ENCODE measurements at places on chromosomes 2 and 18. TPM values are rescaled to one million over a fixed set of nuclear protein-coding genes. Genes with fewer than 3 reads are reported as not detected.

The NMUR1 gene
- total RNA-seq = not detected

The RUFY4 gene
- total RNA-seq = not detected

The TRIM43 gene
- total RNA-seq = not detected

The AKAIN1 gene
- not detected for total RNA-seq

The KLHL41 gene
- total RNA-seq = 2.1 TPM

The ASXL3 gene
- not detected for total RNA-seq

The SGPP2 gene
- not detected for total RNA-seq

The MAPRE3 gene
- 5.3 TPM for total RNA-seq

The GPR39 gene
- 12.7 TPM for total RNA-seq

The OLA1 gene
- total RNA-seq = 31.9 TPM

The SMYD1 gene
- total RNA-seq = not detected

The ZNF892 gene
- total RNA-seq = 4.9 TPM

The DUSP2 gene
- total RNA-seq = 1.4 TPM

The PCARE gene
- total RNA-seq = under 0.01 TPM

The FAM124B gene
- total RNA-seq = 1.2 TPM
